ENCODE measurements at places on chromosomes 16 and 17. TPM values are rescaled to one million over a fixed set of nuclear protein-coding genes. Genes with fewer than 3 reads are reported as not detected.
A peak's percentile ranks its signal among the peaks of the same experiment; 100 is the strongest.

Gene CCL8
- total RNA-seq, result not detected

Gene EFNB3
- total RNA-seq, result not detected

Gene ZNF48
- total RNA-seq, result 6.0 TPM

Gene CLDN7
- total RNA-seq, result 0.81 TPM

Gene RAMP2
- not detected for total RNA-seq

Gene ADORA2B
- total RNA-seq, result 0.94 TPM

Gene SLC6A2
- not detected for total RNA-seq

Gene WNT3
- total RNA-seq, result not detected

GRCh38 chr17:40960144-40960543 is 6.6 kb downstream of the KRT39 start:
- DNase-seq, result no peak
- no peak overlapping the region for H3K27ac ChIP-seq
- no peak overlapping the region for H3K4me3 ChIP-seq
- no peaks in the 10 kb centered on the region for H3K4me1 ChIP-seq
- no peaks in the 10 kb centered on the region for H3K36me3 ChIP-seq

DNA sequence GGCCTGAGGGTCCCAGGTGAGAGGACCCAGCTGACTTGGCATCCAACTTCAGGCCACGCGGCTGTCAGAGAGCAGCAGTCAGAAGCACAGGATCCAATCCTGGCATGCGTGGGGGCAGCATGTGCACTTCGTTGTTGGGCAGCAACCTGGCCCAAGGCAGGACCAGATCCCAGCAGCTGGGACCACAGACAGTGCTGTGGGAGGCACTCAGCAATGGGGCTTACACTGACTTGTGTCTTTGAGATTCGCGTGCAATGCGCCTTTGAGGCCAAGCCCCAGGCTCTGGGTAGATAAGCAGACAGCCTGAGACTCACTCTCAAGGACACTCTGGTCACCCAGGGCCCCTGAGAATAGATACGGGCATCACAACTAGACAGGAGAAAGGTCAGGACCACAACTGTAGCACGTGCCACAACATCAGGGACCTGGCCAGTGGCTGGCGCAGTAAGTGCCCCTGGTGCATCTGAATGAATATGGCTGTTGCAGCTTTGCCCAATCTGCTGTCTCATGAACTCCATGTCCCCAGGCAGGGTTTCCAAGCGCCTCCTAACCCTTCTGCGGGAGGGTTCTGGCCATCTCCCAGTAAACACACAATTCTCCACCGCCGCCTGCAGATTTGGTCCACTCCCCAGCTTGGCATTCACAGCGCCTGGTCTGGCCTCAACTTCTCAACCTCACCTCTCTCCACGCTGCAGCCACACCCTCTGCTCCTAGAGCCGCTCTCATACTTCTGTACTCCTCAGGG is 3.2 kb downstream of the PAM16 start:
- H3K4me3 ChIP-seq, result no peak overlapping the region
- peaks cover 5% of the 10 kb centered on the region for H3K4me1 ChIP-seq
- DNase-seq, result no peak
- no peaks in the 10 kb centered on the region for H3K27me3 ChIP-seq
- H3K36me3 ChIP-seq, result peaks cover 14% of the 10 kb centered on the region

DNA sequence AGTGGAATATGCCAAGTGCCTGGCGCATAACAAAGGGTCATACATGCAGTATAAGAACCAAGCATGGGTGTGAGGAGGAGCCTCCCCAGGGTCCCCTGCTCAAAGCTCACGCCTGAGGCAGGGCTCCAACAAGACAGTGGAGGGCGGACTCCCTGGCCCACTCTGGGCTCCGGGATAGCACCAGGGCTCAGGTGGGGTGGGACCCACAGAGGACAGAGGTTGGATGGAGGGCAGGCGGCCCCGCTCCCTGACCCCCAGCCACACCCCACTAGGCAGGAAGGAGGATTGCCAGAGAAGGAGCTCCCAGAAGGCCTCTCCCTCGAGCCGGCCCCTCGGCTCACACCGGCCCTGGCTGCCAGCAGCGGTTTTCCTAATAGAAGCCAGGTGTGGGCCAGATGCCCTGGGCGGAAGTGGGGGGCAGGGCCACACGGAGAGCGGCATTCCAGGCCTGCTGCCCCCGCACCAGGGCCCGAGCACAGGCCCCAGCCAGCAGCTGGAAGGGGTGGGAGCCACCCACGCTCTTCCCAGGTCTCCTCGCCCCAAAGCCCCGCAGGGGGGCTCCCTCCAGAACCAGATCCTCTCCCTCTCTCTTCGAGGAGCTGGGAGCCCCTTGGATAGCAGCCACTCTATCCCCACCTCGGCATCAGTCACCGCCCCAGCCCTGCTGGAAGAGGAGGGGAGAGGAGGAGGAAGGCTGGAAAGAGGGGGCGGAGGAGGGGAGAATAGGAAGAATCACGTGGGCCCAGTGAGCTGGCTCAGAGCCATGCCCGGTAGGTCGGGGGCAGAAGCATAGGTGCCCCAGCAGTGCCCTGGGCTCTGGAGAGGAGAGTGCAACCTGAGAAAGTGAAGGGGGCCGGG is 21.0 kb downstream of the VASN start:
- no peak for DNase-seq
- H3K36me3 ChIP-seq, result peaks cover 93% of the 10 kb centered on the region
- H3K27me3 ChIP-seq, result no peaks in the 10 kb centered on the region

DNA sequence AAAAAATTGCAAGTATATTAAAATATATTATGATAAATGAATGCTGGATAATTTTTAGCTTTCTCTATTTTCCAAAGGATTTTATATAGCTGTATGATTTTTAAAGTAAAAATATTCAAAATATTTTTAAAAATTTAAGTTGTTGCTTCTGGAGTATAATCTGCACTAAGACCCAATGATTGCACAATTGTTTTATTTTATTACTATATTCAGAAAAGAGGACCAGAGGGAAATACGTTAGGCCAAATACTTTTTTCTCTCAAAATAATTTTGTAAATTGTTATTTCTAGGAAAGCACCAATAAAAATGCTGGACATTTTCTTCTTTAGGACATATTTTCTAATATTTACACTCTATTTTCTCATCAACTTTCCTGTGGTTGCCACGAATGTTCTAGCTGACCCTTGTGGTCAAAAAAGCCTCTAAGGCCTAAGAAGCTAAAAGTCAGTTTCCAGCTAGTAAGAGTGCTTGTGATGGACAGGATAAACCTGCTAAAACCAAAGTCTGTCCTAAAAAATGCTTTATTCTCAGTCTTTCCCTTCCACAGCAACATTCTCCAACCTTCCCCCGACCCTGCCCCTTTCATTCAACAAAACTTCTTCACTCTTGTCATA is 31.2 kb downstream of the MMD start:
- no peak overlapping the region for H3K27ac ChIP-seq
- no peaks in the 10 kb centered on the region for H3K27me3 ChIP-seq
- no peaks in the 10 kb centered on the region for H3K36me3 ChIP-seq
- DNase-seq, result no peak

DNA sequence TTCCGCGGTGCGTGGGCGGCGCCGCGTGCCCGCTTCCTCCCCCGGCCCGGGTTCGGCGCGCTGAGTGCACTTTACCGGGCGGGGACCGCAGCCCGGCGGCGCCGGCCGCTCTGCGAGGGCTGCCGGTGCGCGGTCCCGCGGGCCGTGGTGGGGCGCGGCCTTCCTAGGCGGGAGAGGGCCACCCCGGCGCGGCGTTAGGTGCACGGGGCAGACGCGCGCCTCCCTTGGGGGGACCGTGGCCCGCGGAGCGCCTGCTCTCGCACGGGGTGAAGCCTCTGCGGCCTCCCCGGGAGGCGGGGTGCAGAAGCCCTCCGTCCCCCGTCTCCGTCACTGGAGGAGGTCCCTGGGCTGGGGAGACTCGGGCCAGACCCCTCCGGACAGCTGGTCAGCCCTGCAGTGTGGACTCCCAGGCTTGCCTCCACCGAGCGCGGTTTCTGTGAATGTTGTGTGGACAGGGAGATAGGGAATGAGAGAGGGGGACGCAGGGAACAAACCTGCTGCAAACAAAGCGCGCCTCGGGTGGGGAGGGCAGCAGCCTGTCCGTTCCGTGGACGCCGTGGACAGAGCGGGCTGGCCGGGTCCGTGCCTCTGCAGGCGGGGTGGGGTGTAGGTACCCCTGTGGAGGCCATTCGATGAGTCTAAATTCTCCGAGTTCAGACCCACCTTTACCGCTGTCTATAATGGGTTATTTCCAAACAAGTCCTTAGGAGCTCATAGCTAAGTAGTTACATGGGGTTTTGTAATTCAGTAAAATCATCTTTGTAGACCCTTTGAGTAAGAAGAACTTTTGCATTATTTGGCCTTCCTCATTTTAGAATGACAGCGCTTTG is 721 bp downstream of the TBCD start:
- no peak for DNase-seq
- peak overlapping the region; percentile 74 for H3K27ac ChIP-seq
- no peaks in the 10 kb centered on the region for H3K27me3 ChIP-seq
- H3K4me3 ChIP-seq, result peak overlapping the region; percentile 80
- H3K4me1 ChIP-seq, result peaks cover 7% of the 10 kb centered on the region

GRCh38 chr17:31433811-31434726 is 42.6 kb downstream of the RAB11FIP4 start:
- no peak overlapping the region for H3K27ac ChIP-seq
- no peaks in the 10 kb centered on the region for H3K27me3 ChIP-seq
- no peak overlapping the region for H3K4me3 ChIP-seq
- H3K4me1 ChIP-seq, result peaks cover 10% of the 10 kb centered on the region
- no peaks in the 10 kb centered on the region for H3K36me3 ChIP-seq

DNA sequence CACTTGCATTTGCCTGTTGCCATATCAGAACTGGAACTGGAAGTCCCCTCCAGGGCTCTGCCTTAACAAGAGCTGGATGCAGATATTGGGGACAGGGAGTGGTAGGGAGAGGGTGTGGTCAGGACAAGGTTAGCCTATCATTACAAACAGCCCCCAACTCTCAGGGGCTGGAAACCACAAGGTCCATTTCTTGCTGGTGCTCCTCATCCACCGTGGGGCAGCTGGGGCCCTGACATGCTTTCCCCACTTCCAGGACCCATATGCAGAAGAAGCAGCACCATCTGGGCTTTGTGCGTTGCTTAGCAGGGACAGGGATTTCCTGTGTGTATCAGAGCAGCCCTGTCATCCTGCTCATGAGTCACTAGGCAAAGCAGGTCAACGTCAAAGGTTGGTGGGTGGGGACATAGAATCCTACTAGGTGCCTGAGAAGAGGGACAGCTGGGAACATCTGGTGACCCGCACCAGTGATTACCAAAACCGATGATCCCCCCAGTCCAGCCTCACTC is 26.9 kb downstream of the RGS9 start:
- H3K27ac ChIP-seq, result no peak overlapping the region
- no peak overlapping the region for H3K4me3 ChIP-seq
- H3K27me3 ChIP-seq, result no peaks in the 10 kb centered on the region
- H3K4me1 ChIP-seq, result no peaks in the 10 kb centered on the region

GRCh38 chr16:57826706-57827625 is 24.7 kb upstream of the KIFC3 start:
- H3K27me3 ChIP-seq, result no peaks in the 10 kb centered on the region
- H3K27ac ChIP-seq, result no peak overlapping the region
- no peak overlapping the region for H3K4me3 ChIP-seq
- no peaks in the 10 kb centered on the region for H3K4me1 ChIP-seq

GRCh38 chr16:72845322-72846020 is 202.5 kb downstream of the ZFHX3 start:
- H3K36me3 ChIP-seq, result no peaks in the 10 kb centered on the region
- H3K27ac ChIP-seq, result no peak overlapping the region
- no peaks in the 10 kb centered on the region for H3K27me3 ChIP-seq
- no peak for DNase-seq

DNA sequence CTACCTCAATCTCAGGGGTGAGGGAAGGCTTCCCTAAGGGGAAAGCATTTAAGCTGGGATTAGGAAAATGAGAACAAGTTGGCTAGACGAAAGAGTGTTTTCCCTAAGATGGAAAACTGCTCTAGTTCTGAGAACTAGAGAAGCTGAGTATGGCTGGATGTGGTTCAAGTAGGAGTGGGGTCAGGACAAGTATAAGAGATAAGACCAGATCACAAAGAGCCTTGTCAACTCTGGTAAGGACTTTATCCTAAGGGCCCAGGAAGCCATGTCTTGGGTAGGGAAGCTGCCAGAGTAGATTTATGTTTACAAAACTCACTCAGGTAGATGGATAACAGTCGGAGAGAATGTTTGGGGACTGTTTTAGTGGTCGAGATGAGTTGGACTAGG is 1.7 kb downstream of the ANKS4B start:
- DNase-seq, result no peak
- no peaks in the 10 kb centered on the region for H3K36me3 ChIP-seq
- H3K27ac ChIP-seq, result no peak overlapping the region
- no peaks in the 10 kb centered on the region for H3K4me1 ChIP-seq
- H3K4me3 ChIP-seq, result no peak overlapping the region
- no peaks in the 10 kb centered on the region for H3K27me3 ChIP-seq

DNA sequence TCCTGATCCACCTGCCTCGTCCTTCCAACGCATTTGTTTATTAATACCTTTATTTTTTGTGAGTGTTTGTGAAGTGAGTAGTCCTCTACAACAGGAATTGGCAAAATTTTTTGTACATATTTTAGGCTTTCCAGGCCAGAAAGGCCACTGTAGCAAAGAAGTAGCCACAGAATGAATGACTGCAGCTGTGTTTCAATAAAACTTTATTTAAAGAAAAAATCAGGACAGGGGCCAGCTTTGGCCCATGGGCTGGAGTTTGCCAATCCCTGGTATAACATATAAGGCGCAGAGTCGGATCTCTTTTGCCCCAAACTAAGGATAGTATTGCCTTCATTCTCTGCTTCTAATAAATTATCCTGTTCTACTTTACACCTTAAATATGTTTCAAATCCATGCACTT is 198.0 kb upstream of the COX10 start:
- H3K36me3 ChIP-seq, result no peaks in the 10 kb centered on the region
- H3K27ac ChIP-seq, result no peak overlapping the region
- no peaks in the 10 kb centered on the region for H3K4me1 ChIP-seq
- no peaks in the 10 kb centered on the region for H3K27me3 ChIP-seq
- H3K4me3 ChIP-seq, result no peak overlapping the region
- DNase-seq, result no peak

- H3K27me3 ChIP-seq, result no peaks in the 10 kb centered on the region
- no peaks in the 10 kb centered on the region for H3K36me3 ChIP-seq
- DNase-seq, result no peak
- H3K4me3 ChIP-seq, result no peak overlapping the region
- H3K27ac ChIP-seq, result no peak overlapping the region
Observed at GRCh38 chr16:26952411-26952810, 114.3 kb upstream of the C16orf82 start.
